ENCODE measurements at places on chromosomes 13 and 19. TPM values are rescaled to one million over a fixed set of nuclear protein-coding genes. Genes with fewer than 3 reads are reported as not detected.
A peak's percentile ranks its signal among the peaks of the same experiment; 100 is the strongest.

RASAL3 gene
- total RNA-seq: 0.47 TPM

GARIN5A gene
- total RNA-seq: 0.62 TPM

PSG4 gene
- not detected for total RNA-seq

OR7D2 gene
- total RNA-seq: not detected

RNF225 gene
- total RNA-seq: not detected

TNFSF11 gene
- total RNA-seq: not detected

AMER2 gene
- total RNA-seq: 161 TPM

DNA sequence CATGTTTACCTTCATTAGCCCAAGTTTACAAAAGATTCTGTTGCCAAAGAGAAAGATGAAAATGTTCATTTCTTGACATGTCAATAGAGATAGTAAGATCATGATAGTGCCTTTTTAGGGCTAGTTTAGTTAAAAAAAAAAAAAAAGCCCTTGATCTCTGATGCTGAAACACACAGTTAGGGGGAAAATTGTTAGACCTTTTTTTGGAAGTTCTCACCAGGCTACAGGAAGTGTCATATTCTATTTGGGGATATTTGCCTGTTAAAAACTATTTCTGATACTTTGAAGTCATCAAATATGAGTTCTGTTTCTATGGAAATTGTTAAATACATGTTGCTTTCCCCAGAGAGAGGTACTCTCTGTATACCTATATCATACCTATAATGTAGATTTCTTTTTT is 21.6 kb downstream of the SLAIN1 start:
- DNase-seq: no peak

DNA sequence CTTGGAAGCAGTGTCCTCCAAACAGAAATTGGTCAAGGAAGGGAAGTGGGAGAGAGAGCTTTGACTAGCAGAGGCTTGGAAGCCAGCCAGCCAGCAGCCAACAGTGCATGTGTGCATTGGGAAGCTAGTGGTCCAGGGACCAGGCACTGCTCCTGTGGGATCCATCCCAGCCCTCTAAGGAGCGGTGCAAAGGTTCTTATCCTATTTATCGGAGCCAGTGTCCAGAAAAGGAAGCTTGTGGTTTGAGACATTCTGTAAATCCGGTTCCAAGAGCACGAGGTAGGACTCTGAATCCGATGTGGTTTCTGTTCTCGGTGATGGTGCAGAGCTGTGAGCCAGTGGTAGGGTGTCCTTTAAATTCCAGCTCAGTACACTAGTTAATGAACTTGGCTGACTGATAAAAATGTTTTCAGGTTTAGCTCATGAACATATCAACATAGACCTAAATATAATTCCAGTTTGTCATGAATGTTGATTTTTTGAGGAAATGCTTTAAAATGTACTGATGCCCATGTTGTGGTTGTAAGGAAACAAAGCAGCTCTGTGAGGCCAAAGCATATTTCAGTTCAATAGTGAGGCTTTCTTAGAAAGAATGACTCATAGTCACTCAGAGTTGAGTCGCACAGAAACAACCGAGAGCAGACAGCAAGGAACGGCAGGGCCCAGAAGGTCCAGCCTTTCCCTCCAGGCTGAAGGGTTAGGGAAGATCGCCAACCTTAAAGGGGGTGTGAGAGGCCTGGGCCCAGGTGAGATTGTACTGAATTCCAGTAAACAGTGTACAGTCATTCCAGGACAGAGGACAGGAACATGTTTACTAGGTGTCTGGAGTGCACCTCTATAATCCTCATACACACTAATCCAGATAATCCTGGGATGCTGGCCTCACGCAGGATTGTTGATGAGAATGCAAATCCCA is 21.5 kb upstream of the GARRE1 start:
- peak; percentile 49 for DNase-seq

DNA sequence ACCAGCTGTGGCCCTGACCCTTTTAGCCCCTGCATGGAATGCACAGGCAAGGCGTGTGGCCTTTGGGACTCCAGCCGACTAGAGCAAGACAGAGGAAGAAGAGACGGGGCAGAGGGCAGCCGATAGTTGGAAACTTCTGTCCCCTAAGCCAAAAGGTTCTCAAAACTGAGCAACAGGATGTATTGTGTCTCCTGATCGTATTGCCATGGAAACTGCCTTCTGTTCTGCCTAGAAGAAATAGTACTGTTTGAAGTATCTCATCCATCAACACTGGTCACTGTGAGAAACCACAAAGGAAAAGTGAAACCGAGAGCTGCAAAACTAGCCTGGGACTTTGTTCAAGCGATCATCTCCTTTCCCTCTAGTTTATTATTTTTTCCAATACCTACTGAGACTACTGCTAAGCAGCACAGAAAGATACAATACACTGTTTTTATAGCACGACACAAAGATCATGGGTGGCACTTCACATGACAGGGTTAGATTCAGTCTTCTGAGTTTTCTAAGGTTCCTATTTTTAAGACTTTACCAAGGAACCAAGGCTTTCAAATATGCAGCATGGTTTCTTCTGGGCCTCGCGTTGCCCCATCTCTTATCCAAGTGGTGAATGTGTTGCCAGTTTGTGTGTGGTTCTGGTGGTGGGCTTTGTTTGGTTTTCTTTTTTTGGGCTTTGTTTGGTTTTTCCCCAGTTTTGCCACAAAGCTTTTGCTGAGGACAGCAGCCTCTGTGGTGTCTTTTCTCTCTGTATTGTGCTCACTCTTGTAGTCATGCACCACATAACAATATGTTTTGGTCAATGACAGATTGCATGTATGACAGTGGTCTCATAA is 49.3 kb upstream of the GPR183 start:
- DNase-seq: no peak

DNA sequence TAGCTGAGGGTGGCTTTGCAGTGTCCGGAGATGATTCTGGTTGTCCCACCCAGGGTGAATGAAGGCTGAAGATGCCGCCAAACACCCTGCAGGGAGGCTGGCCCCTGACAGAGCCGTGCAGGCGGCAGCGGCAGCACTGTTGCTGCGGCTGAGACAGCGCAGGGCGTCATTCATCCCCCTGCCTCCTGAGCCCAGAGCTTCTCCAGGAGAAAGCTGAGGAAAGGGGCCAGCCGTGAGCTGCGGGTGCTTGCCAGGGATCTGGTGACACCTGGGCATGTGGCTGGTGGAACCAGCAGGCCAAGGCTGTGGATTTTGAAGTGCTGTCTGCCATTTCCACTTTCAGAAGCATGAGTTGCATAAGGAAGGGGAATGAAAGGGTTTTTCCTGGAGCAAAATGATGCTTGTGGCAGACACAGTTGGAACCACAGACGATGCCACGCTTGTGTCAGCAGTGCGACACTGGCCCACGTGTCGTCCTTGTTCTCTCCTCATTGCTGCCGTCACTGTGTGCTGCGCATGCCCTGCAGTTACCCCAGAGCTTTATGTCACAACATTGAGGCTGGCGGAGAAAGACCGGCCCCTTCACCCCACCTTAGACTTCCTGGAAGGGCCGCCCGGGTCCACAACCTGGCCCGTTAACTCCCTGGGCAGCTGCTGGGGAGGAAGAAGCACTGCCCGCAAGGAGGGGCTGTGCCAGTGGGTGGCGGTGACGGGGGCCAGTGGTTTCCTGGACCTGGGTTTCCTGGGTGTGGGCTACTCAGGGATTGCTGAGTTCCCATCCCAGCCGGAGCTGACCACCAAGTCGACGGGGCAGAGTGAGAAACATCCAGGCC is 22.7 kb downstream of the TFDP1 start:
- DNase-seq: no peak

- DNase-seq: no peak
Observed at GRCh38 chr13:50200569-50200968, 185.3 kb downstream of the KCNRG start.

DNA sequence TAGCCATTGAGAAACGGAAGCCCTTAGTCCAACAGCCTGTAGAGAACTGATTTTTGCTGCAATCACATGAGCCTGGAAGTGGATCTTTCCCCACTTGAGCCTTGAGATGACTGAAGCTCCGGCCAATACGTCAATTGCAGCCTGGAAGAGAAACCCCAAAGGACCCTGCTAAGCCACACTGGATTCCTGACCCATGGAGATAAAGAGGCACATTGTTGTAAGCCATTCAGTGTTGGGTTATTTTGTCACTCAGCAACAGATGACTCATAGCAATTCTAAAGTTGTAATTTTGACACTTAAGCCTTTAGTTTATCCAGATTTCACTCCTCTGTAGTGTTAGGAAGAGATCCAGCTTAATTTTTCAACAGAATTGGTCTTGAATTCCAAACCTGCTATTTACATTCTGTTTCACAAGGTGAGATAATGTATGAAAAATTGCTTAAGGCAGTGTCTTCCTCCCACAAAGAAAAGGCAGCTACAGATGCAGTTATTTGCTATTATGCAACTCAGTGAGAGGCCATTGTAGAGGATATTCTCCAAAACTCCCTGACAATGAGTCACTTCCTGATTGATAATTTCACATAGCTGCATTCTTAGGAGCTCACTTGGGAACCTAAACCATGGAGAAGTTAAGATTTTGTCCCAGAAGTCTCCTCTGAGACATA is 59.4 kb upstream of the TSHZ3 start:
- DNase-seq: no peak

DNA sequence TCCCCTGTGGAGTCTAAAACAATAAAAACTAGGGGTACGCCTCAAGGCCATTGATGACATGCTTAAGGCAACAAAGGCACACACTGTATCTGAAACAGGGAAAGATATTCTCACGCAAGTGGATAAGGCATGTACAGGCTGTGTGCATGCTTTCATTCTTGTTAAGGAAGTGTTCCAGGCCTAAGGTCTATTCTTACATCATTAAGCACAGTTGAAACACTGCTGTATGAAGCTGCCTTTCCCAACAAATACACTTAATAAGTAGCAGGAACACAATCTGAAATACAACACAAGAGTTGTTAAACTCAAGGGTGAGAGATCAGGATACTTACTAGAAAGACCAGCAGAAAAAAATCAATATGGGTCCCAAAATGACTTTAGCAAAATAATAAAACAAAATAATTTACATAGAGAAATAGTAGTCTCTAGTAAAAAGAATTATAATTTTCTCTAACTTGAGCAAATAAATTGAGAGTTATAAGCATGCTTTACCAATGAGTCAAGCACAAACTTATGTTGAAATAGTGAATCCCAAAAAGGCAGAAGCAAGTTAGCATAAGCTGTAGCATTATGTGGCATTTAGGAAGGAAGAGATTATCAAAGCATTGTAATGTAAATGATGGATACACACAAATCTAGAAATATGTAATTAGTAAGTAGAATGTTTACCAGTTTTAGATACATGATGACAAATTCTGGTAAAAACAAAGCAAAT is 796.9 kb downstream of the SLITRK1 start:
- no peak for DNase-seq

- no peak for DNase-seq
Observed at GRCh38 chr19:10270180-10270615, 722 bp upstream of the ICAM1 start.

GRCh38 chr19:19115954-19116353 is 22.3 kb downstream of the TMEM161A start:
- no peak for DNase-seq

GRCh38 chr19:3968556-3969434 is 2.1 kb downstream of the DAPK3 start:
- DNase-seq: no peak

GRCh38 chr13:98253526-98253925 is 76.5 kb upstream of the RNF113B start:
- DNase-seq: no peak

Measured in occipital lobe (tissue), 3 donors.